Activated T-helper 1 cell treated with anti-CD3 and anti-CD28 coated beads, Interleukin-12 subunit alpha, Interleukin-12 subunit beta, Interleukin-2, Interleukin-4 antibody, amounts not matched to agents 30 ng/mL and 10 ng/mL and 1 ng/mL, durations not matched to agents 14 hours and 24 hours and 36 hours (primary cell): ENCODE measurements at places on chromosomes 4 and X. TPM values are rescaled to one million over a fixed set of nuclear protein-coding genes. Genes with fewer than 3 reads are reported as not detected.

The NPNT gene
- total RNA-seq: 0.17 TPM in 1 of 2 replicates, not detected in the other

The NCAPG gene
- total RNA-seq: 43.7 and 46.3 TPM in 2 replicates

The MAGEC1 gene
- not detected in 2 replicates for total RNA-seq

The TACR3 gene
- total RNA-seq: not detected in 2 replicates

The SPRY1 gene
- 47.6 and 49.0 TPM in 2 replicates for total RNA-seq

- DNase-seq: no peak
Observed at GRCh38 chrX:132776486-132777210, 181.8 kb downstream of the HS6ST2 start.

DNA sequence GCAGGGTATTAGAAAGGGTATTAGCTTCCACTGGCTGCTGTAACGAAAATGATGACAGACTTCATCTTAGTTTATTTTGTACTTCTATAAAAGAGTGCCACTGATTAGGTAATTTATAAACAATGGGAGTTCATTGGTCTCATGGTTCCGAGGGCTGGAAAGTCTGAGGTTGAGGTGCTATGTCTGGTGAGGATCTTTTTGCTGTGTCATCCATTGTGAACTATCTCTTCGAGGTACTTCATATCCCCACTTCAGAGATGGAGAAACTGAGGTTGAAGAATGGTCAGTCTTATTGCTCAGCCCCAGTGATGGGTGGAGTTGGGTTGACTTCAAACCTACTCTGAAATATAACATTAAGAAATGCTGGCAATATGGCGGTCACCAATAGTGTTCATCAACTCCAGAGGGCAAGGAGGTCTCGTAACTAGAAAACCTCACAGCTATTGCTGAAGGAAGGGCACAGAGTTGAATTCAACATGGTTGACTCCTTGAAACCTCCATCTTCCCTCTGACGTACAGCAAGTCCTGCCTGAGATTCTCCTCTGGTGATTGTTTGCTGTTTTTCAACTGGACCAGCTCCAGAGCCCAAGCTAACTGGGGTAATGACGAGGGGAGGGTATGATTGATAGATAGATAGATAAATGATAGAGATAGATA, 53.6 kb upstream of the SHOX start:
- DNase-seq: no peak

The FAM241A gene
- 6.7 and 7.1 TPM in 2 replicates for total RNA-seq

The LRCH2 gene
- not detected in 2 replicates for total RNA-seq

The CSN1S1 gene
- total RNA-seq: not detected in 2 replicates

DNA sequence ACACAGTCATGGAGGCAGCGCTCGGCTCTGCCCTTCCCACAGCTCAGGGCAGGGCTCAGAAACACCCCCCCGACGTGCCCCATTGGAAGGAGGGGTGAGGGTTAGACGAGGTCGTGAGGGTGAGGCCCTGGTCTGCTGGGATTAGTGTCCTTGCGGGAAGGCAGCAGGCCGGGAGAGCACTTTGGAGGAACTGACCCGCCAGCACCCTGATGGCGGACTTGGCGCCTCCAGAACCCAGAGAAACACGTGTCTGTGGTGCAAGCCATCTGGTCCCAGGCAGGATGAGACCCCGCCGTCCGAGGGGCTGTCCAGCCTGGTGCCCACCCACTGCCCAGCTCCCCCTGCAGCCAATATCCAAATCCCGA, 26.3 kb downstream of the TACC3 start:
- DNase-seq: no peak
